Psoas muscle (tissue), 8 donors: ENCODE measurements at places on chromosomes 7 and 10. TPM values are rescaled to one million over a fixed set of nuclear protein-coding genes. Genes with fewer than 3 reads are reported as not detected.

ASB15 gene
- total RNA-seq = 8.2 TPM

CSTF2T gene
- 34.5 TPM for total RNA-seq

ATRNL1 gene
- total RNA-seq = 5.6 TPM

RBAK gene
- total RNA-seq = 6.8 TPM

C7orf57 gene
- not detected for total RNA-seq

HPSE2 gene
- total RNA-seq = not detected

PNLIP gene
- not detected for total RNA-seq

TMEM213 gene
- total RNA-seq = not detected

PIK3AP1 gene
- total RNA-seq = 3.5 TPM

PNLIPRP2 gene
- not detected for total RNA-seq

CYP17A1 gene
- total RNA-seq = 21.1 TPM

CALML3 gene
- total RNA-seq = not detected

MPP7 gene
- total RNA-seq = 12.1 TPM

CYP3A4 gene
- total RNA-seq = not detected

DDIT4 gene
- total RNA-seq = 16.1 TPM

NYAP1 gene
- total RNA-seq = 0.08 TPM

TLX1 gene
- not detected for total RNA-seq

MBL2 gene
- not detected for total RNA-seq

PDLIM1 gene
- total RNA-seq = 334 TPM

RSPH10B gene
- total RNA-seq = 0.39 TPM

EGFR gene
- total RNA-seq = 14.1 TPM

GOLGA7B gene
- 0.69 TPM for total RNA-seq

IRF5 gene
- 1.4 TPM for total RNA-seq

SPDYE2 gene
- not detected for total RNA-seq

UPK3BL2 gene
- total RNA-seq = 6.2 TPM

FRAT1 gene
- total RNA-seq = 2.0 TPM

PRKCQ gene
- total RNA-seq = 59.2 TPM

SPDYE2B gene
- not detected for total RNA-seq

CALHM3 gene
- total RNA-seq = not detected

SYCE1 gene
- not detected for total RNA-seq

MEOX2 gene
- total RNA-seq = 4.5 TPM

CCL24 gene
- not detected for total RNA-seq

CPN1 gene
- not detected for total RNA-seq

GPR158 gene
- 0.19 TPM for total RNA-seq

FLNC gene
- 6,311 TPM for total RNA-seq

CCDC7 gene
- 14.3 TPM for total RNA-seq

PRDX3 gene
- 201 TPM for total RNA-seq
